Naive thymus-derived CD8-positive, alpha-beta T cell (primary cell): ENCODE measurements at places on chromosomes 2 and 18.

DNA sequence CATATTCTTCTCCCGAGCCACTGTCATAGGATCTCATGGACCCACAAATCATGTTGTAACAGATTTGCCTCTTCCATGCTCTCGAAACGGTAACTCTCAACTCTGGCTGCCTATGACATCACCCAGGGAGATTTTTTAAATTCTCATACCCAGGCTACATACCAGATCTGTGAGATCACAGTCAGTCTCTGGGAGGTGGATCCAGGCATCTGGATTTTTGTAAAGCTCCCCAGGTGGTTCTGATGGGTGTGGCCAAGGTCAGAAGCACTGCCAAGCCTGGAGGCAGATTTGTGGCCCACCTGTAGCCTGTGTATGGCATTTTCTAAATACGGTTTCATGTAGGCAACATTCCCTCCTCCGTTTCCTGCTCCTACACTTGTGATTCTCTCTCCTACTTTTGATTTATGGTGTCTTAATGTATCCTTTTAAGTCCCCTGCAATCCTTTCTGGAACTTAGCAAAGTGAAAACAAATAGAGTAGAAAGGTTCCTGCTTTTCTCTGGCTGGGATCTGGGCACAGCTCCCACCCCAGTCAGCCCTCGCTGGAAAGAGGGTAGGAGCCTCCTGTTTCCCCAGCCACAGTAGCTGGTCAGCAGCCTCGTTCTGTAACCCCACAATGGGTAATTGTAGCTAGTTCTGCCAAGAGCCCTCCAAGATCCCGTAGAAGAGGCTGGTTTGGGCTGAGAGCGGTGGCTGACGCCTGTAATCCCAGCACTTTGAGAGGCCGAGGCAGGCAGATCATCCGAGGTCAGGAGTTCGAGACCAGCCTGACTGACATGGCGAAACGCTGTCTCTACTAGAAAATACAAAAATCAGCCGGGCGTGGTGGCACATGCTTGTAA, 96.2 kb downstream of the KLHL29 start:
- no peak for DNase-seq

DNA sequence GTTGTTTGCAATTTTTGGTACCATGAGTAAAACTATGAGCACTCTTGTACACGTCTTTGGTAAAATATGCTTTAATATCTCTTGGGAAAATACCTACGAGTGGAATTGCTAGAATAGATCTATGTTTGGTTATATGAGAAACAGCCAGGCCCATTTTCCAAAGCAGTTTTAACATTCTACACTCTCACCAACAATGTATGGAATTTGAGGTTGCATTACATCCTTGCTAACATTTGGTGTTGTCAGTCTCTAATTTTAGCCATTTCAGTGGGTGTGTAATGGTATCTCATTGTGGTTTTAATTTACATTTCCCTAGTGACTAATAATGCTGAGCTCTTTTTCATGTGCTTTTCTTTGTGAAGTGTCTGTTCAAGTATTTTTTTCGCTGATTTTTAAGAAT, 118.9 kb upstream of the TCF4 start:
- no peak for DNase-seq

DNA sequence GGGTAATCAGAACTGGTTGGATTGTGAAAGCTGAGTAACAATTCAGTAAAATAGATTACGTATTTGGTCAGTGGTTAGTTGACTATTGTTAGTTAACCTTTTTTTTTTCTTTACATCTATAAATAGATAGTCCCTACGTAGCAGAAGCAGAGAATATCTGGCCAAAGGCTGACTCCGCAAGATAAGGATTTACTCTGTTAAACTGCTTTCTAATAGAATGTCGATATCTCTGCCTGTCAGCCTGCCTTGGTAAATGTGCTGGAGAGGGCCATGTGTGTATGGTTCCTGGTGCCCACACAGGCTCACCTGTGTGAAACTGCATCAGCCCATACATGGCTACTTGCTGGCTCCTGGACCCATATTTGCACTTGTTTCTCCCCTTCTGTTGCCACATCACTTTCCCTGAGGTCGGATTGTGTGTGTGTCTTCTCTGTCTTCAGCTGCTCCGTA, 94.4 kb downstream of the CRIM1 start:
- no peak for DNase-seq

DNA sequence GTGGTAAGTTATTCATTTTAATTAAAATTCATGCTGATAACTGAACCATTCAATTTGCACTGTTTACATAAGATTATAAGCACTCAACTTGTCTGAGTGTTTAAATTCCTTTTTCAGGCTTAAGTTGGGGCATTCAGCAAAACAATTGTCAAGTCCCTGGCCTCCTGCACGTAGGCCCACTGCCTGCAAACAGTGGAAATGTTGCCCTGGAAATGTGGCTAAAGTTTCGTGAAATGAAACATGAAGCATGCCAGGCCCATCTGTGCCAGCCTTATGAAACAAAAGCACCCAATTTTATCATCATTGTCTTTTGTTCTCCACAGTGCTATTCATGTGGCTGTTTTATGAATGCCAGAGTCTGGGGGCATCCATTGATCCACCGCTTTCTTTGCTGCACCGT, 163.7 kb downstream of the PTGR3 start:
- DNase-seq, result no peak

GRCh38 chr2:237883951-237884446, 24.6 kb downstream of the RAMP1 start:
- no peak for DNase-seq

- DNase-seq, result peak; percentile 97
These were observed 20.4 kb downstream of the TMSB10 start for GRCh38 chr2:84925724-84926376.
